ENCODE measurements at places on chromosomes 11 and 22. TPM values are rescaled to one million over a fixed set of nuclear protein-coding genes. Genes with fewer than 3 reads are reported as not detected.

The RIMBP3C gene
- total RNA-seq, result 0.28 TPM

GRCh38 chr11:93663021-93663420, 1.5 kb downstream of the CEP295 start:
- DNase-seq, result no peak

The KIAA0930 gene
- 76.9 TPM for total RNA-seq

The SLC22A9 gene
- not detected for total RNA-seq

GRCh38 chr11:128741511-128741910, 47.6 kb downstream of the FLI1 start:
- DNase-seq, result no peak

The RASSF7 gene
- total RNA-seq, result 20.6 TPM

DNA sequence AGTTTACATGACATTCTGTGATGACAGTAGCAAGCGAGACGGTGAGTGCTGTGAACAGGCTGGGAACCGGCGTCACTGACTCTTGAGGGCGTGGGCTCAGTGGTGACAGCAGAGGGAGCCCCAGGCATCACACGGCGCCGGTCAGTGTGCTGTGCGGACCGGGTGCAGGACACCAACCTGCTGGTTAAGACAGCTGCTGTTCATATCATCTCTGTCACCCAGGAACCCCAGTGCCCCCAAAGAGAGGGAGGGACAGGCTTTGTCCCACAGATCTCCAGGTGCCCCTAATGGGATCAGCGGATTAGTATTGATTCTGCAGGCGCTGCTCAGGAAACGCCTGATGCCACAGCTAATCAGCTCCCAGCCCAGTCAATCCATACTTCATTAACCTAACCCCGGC, 18.4 kb downstream of the B3GAT1 start:
- no peak for DNase-seq

The LRFN4 gene
- 23.0 TPM for total RNA-seq

Measured in thoracic aorta (tissue), 2 donors.